Natural killer cell treated with Interleukin-12 subunit alpha and Interleukin-12 subunit beta and Interleukin-15 and Interleukin-18, amount 100 ng/mL, for 72 hours (primary cell): ENCODE measurements at places on chromosomes 5 and 9. TPM values are rescaled to one million over a fixed set of nuclear protein-coding genes. Genes with fewer than 3 reads are reported as not detected.

Gene OTP
- total RNA-seq, result not detected

Gene TEK
- total RNA-seq, result not detected

Gene SLC46A2
- not detected for total RNA-seq

Gene CCIN
- total RNA-seq, result not detected

Gene AJM1
- total RNA-seq, result 7.8 TPM

Gene PCDHGB4
- 0.39 TPM for total RNA-seq

Gene FOXI1
- total RNA-seq, result 0.64 TPM

Gene SLC6A18
- not detected for total RNA-seq

Gene OXCT1
- total RNA-seq, result 50.2 TPM

Gene PTGDS
- 4.4 TPM for total RNA-seq

Gene PCDHA3
- total RNA-seq, result not detected

Gene SLC6A7
- not detected for total RNA-seq

Gene PCDHGB3
- 0.71 TPM for total RNA-seq

Gene CDH10
- total RNA-seq, result not detected

Gene IQGAP2
- 111 TPM for total RNA-seq

Gene FAM78A
- 53.3 TPM for total RNA-seq

Gene C7
- total RNA-seq, result not detected

GRCh38 chr9:120464176-120464886 is 115.6 kb downstream of the CDK5RAP2 start:
- peaks cover 17% of the 10 kb centered on the region for H3K36me3 ChIP-seq
- H3K27ac ChIP-seq, result no peak overlapping the region
- no peak overlapping the region for H3K4me3 ChIP-seq
- no peaks in the 10 kb centered on the region for H3K27me3 ChIP-seq
- H3K4me1 ChIP-seq, result peaks cover 11% of the 10 kb centered on the region

- no peaks in the 10 kb centered on the region for H3K4me1 ChIP-seq
- no peaks in the 10 kb centered on the region for H3K27me3 ChIP-seq
- H3K27ac ChIP-seq, result no peak overlapping the region
- H3K36me3 ChIP-seq, result peaks cover 5% of the 10 kb centered on the region
- no peak for DNase-seq
Measured at GRCh38 chr5:9761706-9762105, 131.6 kb upstream of the TAS2R1 start.

- no peaks in the 10 kb centered on the region for H3K36me3 ChIP-seq
- peak; percentile 86 for DNase-seq
- H3K27me3 ChIP-seq, result peaks cover 8% of the 10 kb centered on the region
- H3K4me1 ChIP-seq, result peaks cover 62% of the 10 kb centered on the region
Measured at GRCh38 chr9:89743573-89744254, 138.9 kb downstream of the GADD45G start.

GRCh38 chr5:87405472-87406155 is 7.1 kb downstream of the CCNH start:
- peaks cover 35% of the 10 kb centered on the region for H3K4me1 ChIP-seq
- no peaks in the 10 kb centered on the region for H3K27me3 ChIP-seq
- no peak for DNase-seq
- H3K36me3 ChIP-seq, result peaks cover 45% of the 10 kb centered on the region
- peak overlapping the region; percentile 30 for H3K4me3 ChIP-seq

DNA sequence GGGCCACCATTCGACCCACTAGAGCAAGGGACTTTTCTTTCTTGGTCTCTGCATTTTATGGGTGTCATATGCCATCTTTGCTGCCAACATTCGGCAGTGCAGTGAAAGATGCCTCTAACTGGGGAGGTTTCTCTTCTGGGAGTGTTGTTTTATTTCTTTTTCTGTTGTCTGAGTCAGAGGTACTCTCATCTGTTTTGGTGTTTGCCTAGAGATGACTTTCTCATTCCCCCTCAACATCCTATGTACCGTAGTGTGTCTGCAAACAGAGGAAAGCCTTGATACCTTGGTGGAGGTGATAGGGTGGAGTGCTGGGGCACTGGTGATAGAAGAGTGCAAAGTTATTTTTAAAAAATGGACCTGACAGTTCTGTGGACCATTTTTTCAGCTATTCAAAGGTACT is 182.1 kb downstream of the ARHGAP26 start:
- peak overlapping the region; percentile 83 for H3K27ac ChIP-seq
- H3K4me1 ChIP-seq, result peaks cover 44% of the 10 kb centered on the region
- H3K36me3 ChIP-seq, result peaks cover 4% of the 10 kb centered on the region
- no peaks in the 10 kb centered on the region for H3K27me3 ChIP-seq
- no peak for DNase-seq

- no peaks in the 10 kb centered on the region for H3K27me3 ChIP-seq
- H3K27ac ChIP-seq, result no peak overlapping the region
- peaks cover 14% of the 10 kb centered on the region for H3K4me1 ChIP-seq
- no peak overlapping the region for H3K4me3 ChIP-seq
- no peak for DNase-seq
Measured at GRCh38 chr5:171888051-171888481, 102.4 kb downstream of the SMIM23 start.

DNA sequence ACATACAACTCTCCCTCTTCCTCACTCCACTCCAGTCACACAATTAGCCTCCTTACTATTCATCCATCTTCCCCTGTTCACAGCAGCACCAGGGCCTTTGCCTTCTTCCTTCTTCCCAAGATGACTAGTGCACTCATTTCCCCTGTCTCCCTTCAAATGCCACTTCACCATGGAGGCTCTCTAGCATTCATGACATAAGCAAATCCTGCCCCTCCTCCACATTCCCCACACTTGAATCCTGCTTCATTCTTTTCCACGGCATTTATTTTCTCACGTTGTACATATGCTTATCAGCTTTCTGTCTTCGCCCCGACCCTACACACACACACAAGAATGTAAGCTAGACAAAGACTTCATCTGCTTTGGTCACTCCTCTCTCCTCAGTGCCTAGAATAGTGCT is 133.3 kb downstream of the CDK5RAP2 start:
- H3K4me3 ChIP-seq, result no peak overlapping the region
- no peak for DNase-seq
- H3K4me1 ChIP-seq, result peaks cover 12% of the 10 kb centered on the region
- no peak overlapping the region for H3K27ac ChIP-seq
- H3K36me3 ChIP-seq, result peaks cover 42% of the 10 kb centered on the region
- H3K27me3 ChIP-seq, result no peaks in the 10 kb centered on the region

DNA sequence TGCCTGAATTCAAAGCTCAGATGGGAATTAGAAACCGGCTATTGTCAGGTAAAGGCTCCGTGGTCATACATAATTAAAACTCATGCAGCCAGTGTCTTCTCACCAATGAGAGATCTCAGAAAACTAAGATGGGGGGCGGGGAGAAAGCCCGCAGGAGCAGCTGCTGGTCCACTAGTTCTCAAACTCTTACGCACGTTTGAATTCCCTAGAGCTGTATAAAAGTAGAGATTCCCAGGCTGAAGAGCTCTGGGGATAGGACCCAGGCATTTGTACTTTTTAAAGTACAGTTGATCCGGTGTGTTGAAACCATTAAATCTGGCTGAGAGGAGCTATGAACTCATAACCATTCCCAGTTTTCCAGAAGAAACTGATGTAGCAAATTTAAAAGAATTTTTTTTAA is 68.5 kb downstream of the FRMD3 start:
- H3K4me3 ChIP-seq, result no peak overlapping the region
- H3K27ac ChIP-seq, result no peak overlapping the region

DNA sequence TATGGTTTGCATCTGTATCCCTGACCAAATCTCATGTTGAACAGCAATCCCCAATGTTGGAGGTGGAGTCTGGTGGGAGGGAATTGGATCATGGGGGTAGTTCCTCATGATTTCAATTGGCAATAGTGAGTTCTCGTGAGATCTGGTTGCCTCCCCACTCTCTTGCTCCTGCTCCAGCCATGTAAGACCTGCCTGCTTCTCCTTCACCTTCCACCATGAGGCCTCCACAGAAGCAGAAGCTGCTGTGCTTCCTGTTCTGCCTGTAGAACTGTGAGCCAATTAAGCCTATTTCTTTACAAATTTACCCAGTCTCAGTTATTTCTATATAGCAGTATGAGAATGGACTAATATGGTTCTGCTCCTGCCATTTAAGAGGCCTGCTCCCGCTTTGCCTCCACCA is 32.9 kb downstream of the SCAI start:
- DNase-seq, result no peak
- no peaks in the 10 kb centered on the region for H3K27me3 ChIP-seq
- peaks cover 7% of the 10 kb centered on the region for H3K36me3 ChIP-seq
- H3K4me1 ChIP-seq, result no peaks in the 10 kb centered on the region
- no peak overlapping the region for H3K4me3 ChIP-seq

- H3K36me3 ChIP-seq, result peaks cover 11% of the 10 kb centered on the region
- H3K27ac ChIP-seq, result no peak overlapping the region
- no peak overlapping the region for H3K4me3 ChIP-seq
Measured at GRCh38 chr5:169869066-169869465, 111.2 kb downstream of the INSYN2B start.

GRCh38 chr5:82167372-82167935 is 110.7 kb downstream of the RPS23 start:
- no peaks in the 10 kb centered on the region for H3K27me3 ChIP-seq
- no peaks in the 10 kb centered on the region for H3K4me1 ChIP-seq
- no peak for DNase-seq
- no peak overlapping the region for H3K4me3 ChIP-seq
- H3K27ac ChIP-seq, result no peak overlapping the region

DNA sequence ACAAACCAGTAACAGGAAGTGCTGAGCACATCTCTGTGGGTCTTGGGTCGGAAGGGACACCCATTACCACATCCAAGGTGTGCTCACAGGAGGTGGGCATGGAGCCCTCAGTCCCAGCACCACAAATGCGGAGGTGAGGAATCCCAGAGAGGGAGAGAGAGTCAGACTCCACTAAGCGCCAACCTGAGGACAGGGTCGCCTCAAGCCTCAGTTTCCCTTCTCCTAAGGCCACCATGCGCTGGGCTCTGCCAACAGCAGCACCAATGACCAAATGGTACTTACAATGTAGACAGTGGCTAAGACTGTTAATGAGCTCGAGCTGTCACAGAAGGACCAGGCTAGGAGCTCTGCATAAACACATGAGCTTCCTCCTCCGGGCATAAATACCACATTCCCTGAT is 43.1 kb downstream of the BICD2 start:
- no peaks in the 10 kb centered on the region for H3K27me3 ChIP-seq
- no peaks in the 10 kb centered on the region for H3K36me3 ChIP-seq
- H3K4me3 ChIP-seq, result no peak overlapping the region
- no peak overlapping the region for H3K27ac ChIP-seq
- peaks cover 17% of the 10 kb centered on the region for H3K4me1 ChIP-seq
- DNase-seq, result no peak

- H3K27me3 ChIP-seq, result peaks cover 2% of the 10 kb centered on the region
- no peak for DNase-seq
- H3K36me3 ChIP-seq, result no peaks in the 10 kb centered on the region
- no peak overlapping the region for H3K27ac ChIP-seq
- H3K4me1 ChIP-seq, result no peaks in the 10 kb centered on the region
Measured at GRCh38 chr9:109907400-109907799, 127.4 kb downstream of the PALM2AKAP2 start.

DNA sequence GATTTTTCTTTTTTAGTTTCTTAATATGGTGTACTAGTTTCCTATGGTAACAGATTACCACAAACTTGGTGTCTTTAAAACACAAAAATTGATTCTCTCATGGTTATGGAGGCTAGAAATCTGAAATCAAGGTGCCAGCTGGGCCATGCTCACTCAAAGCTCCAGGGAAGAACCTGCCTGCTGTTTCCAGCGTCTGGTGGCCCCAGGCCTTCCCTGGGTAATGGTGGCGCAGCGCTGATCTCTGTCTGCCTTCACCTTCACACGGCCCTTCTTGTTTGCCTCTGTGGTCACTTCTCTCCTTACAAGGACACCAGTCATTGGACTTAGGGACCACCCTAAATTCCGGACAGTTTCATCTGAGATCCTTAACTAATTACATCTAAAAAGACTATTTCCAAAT is 70.5 kb upstream of the GFPT2 start:
- H3K27ac ChIP-seq, result no peak overlapping the region
- no peak overlapping the region for H3K4me3 ChIP-seq
- peaks cover 9% of the 10 kb centered on the region for H3K27me3 ChIP-seq
- no peak for DNase-seq

DNA sequence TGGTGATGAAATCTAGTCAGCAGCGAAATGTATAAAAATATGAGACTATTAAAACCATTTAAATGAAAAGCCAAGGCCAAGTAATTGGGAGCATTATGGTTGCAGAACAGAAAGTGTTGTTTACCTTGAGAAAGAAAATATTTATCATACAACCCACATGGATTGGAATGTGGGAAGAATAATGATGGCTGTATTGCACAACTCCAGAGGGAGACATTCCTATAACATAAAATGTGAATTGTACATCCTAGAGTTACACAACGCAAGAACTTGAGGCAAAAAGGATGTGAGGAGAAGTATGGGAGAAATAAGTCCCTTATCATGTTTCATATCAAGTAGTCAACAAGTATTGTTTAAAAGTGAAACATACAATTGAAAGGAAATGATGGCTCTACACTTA is 1014.0 kb upstream of the SEMA6A start:
- peaks cover 2% of the 10 kb centered on the region for H3K36me3 ChIP-seq
- no peak overlapping the region for H3K4me3 ChIP-seq
- H3K27ac ChIP-seq, result no peak overlapping the region
- H3K27me3 ChIP-seq, result no peaks in the 10 kb centered on the region
- H3K4me1 ChIP-seq, result no peaks in the 10 kb centered on the region
